ENCODE measurements at places on chromosomes 3 and 15.

DNA sequence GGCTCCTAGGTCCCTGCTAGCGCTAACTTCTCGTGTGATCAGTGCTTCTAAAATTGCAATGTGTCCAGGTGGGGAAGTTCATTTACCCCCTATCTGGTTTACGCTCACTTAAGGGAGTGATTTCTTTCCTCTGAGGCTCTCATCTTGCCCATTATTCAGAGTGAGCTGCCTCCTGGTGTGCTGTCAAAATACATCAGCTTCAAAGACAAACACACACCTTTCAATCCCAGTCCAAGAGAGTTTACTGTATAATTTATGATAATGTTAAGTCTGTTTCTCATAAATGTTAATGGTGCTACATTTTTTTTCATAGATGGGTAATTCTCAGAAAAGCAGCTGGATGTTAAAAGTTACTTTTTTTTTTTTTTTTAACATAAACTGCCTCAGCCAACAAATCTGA is 112.3 kb downstream of the RORA start:
- DNase-seq: no peak

DNA sequence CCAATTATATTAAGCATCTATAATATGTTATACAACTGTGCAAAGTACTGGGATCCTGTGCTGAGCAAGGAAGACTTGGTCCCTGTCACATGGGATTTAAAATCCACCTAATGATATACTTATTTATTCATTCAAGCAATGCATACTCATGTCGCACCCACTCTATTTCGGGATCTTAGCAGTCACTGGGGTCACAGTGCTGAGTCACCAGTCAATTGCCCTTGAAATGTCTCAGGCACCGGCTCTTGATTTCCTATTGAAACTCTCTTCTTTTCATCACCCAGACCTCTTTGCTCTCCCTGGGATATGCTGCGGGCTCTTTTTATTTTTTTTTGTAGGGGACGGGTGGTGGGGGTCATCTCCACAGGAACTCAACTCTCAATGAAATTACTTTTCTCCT is 194.5 kb upstream of the GAP43 start:
- DNase-seq: no peak

DNA sequence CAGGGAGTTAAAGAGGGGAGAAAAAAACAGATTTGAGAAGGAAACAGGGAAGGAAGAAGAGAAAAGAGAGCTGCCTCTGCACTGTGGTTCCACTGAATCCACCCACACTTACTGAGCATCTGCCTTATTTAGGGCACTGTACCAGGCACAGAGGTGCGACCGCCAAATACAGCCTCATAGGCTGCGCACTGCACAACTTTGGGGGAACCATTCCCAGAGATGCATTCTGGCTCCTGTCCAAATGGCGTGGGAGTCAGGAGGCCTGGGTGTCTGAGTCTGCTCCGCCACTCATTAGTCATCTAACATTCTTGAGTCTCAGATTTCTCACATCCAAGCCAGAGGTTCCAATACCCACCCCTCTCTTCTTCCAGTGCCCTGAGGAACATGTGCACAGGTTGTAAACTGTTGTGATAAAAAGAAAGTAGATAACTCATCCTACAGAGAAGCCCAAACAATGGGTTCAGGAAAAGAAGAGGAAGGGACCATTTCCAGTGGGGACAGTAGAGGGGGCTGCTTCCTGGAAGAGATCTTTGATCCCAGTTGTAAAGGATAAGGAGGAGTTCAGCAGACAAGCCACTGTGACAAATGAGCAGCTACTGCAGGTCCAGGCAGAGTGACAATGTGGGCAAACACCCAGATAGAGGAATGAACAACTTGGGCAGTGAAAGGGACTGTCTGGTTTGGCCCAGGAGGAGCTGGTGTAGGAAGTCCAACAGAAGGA is 254.6 kb downstream of the UACA start:
- no peak for DNase-seq

GRCh38 chr3:125479091-125479490 is 40.9 kb downstream of the SNX4 start:
- no peak for DNase-seq

GRCh38 chr3:71955240-71956068 is 170.5 kb upstream of the PROK2 start:
- no peak for DNase-seq

GRCh38 chr3:111568911-111569310 is 26.2 kb downstream of the ZBED2 start:
- no peak for DNase-seq

- no peak for DNase-seq
Observed at GRCh38 chr15:78859971-78860719, 12.5 kb upstream of the MORF4L1 start.

GRCh38 chr3:67551361-67552016 is 102.9 kb downstream of the SUCLG2 start:
- no peak for DNase-seq

DNA sequence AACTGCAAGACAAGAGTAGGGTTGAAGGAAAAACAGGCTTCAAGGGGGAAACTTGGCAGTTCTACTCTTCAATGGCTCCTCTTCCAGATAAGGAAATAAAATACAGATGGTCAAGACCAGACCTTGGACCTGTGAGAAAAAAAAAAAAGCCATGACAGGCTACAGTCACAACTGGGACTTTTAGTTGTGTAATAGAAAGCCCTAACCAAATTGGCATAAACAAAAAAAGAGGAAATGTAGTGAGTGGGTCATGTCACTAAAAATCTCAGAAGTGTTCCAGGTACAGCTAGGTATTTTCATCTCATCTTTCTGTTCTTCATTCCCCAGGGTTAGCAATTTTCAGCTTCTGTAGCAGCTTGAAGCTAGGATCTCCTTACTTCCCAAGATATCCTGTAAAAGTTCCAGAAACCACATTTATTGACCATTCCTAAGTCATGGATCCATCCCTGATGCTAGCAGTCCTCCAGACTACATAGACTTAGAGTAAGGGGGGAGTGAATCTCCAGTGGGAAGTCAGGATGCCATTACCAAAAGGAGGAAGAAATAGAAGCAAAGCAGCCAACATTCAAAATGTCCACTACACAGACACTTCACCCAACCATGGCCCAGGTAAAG is 61.0 kb upstream of the CSTA start:
- no peak for DNase-seq

- DNase-seq: no peak
Observed at GRCh38 chr3:180871901-180872300, 40.6 kb upstream of the FXR1 start.

DNA sequence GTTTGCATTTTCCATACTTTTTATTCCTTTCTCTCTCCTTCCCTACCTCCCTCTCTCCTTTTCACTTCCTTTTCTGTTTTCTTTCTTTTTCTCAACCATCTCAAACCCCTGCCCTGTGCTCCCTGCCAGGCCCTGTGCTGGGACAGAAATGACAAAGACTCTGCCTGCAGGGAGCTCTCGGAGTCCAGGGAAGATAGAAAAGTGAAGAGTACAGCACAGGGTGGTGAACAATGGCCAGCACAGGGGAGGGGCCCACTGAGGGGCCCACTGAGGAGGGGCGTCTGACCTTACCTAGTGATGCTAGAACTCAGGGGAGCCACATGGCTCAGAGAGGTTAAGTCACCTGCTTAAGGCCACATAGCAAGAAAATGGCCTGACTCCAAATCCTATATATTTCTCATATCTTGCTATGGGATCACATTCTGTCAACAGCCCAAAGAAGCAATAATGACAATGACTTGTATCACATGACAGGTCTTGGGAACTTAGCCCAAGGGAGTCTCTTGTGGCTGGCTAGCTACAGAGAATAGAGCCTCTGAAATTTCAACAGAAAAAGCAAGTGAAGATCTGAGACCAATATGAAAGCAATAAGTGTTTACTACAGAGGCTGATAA is 44.3 kb upstream of the ATP2B2 start:
- DNase-seq: no peak

DNA sequence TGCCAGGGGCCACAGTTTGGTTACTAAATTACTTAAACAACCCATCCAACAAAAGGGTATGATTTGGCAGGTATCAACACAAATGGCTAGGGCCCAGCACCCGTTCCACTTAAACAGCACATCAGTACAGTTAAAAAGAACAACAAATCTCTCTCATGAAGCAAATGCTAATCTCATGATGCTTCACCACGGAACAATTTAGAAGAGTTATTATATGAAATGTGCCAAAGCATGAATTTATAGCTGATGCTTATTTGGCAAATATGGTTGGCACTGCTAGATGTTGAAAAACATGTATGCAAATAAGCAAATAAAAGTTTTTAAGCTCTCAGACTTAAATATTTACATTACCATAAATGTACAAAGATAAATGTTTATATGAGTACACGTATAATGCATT is 2.3 kb downstream of the PEAK1 start:
- DNase-seq: no peak

DNA sequence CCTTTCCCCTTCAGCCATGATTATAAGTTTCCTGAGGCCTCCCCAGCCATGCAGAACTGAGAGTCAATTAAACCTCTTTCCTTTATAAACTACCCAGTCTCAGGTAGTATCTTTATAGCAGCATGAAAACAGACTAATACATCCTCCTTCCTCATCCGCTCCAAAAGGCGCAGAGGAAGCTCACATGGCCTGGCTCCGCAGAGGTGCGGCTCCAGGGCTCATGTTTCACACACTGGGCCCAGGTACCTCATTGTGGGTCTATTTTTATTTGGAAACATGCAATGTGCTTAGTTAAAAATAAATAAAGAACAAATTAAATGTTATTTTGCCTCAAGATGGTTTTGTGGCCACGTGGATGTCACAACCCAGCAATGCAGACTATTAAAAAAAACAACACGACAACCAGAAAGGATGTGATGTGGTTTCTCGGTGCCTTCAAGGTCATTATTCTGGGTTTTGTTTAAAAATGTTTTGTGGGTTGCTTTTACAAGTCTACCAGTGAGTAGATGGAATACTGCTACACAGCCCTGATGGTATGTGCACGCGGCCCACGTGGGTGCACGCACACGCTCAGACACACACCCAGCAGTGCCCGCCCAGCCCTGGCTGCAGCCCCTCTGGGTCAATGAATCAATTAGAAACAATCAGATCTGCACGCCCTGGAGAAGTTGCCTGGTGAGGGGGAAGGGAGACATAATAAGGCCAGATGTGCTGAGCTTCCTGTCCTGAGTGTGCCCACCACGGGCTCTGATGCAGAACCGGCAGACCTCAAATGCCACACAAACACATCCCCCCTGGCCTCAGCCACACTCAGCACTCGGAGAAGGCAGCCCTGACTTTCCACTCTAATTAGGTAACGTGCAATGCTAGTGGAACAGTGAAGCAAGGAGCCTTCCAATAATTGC is 140.1 kb downstream of the ADAMTS17 start:
- no peak for DNase-seq

GRCh38 chr3:58613236-58614132 is 36.3 kb upstream of the FAM107A start:
- no peak for DNase-seq

GRCh38 chr15:85313339-85313738 is 67.1 kb upstream of the AKAP13 start:
- DNase-seq: no peak

- DNase-seq: no peak
Observed at GRCh38 chr3:35498506-35499210, 140.7 kb upstream of the ARPP21 start.

DNA sequence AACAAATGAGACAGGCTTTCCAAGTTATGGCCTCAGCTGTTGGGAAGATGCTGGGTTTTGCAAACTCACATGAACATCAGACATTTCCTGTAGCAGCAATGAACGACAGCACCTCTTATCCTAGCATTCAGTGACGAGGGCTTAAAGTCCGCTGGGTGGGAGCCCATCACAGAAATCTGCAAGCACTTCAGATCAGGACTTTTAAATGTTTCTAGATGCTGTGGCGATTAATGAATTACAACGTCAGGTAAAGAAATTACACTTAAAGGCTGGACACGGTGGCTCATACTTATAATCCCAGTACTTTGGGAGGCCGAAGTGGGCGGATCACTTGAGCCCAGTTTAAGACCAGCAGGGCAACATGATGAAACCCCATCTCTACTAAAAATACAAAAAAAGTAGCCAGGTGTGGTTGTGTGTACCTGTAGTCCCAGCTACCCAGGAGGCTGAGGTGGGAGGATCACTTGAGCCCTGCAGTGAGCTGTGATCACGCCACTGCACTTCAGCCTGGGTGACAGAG is 3.9 kb downstream of the AEN start:
- no peak for DNase-seq

- no peak for DNase-seq
Observed at GRCh38 chr3:179897231-179897630, 139.5 kb downstream of the PEX5L start.

- DNase-seq: no peak
Observed at GRCh38 chr15:89401631-89402517, 67.2 kb upstream of the POLG start.

DNA sequence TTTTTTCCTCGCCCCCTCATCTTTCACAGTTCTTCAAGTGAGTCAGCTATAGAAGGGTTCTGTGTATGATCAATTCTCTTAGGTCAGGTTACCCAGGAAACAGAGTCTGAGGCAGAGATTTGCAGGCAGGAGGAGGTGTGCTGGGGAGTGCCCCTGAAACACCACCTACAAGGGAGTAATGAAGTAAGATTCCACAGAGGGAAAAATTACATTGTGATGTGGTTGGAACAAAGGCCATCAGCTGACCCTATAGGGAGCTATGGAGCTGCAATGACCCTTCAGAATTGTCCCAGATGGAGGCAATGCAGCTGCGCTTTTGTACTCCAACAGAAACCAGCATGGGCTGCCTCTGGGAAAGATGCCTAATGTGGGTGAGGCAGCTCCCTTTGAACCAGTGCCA is 142.2 kb upstream of the CNTN3 start:
- no peak for DNase-seq

GRCh38 chr3:119937229-119937628 is 155.3 kb downstream of the NR1I2 start:
- no peak for DNase-seq

DNA sequence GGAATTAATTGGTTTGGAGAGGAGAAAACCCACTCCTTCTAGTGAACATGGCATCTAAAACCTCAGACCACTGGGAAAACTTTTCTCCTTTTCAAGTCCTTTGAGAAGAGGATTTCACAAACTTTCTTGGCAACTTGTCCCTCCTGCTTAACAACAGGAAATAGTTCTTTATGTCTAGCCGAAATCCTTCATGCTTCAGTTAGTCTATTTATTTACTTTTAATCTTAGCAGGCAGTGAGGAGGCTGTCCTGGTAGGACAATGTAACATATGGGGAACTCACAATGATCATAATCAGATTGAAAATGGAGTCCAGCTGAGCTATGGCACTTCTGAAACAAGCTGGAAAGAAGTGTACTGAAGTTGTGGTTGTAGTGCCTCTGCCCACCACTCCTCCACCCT is 50.6 kb downstream of the KY start:
- DNase-seq: no peak

GRCh38 chr3:134313847-134314587 is 60.2 kb downstream of the AMOTL2 start:
- no peak for DNase-seq

DNA sequence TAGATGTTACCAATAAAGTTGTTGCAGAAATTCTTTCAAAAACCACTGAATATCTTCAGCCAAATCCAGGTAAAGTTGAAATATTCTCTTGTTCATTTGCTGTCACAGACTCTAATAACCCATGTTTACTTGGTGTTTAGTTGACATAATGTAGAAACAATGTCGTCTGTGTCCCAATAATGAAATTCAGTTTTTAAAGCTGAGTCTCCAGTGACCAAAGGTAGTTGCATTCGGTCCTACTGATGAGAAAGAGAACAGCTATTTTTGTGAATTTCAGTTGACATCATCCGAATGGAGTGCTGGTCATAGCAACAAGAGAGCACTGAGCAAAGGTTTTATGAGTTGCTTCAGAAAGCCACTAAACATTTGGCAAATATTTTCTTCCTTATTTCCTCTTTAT is 88.8 kb upstream of the ADAMTSL3 start:
- DNase-seq: no peak
